ENCODE measurements at places on chromosomes 12 and 14.

DNA sequence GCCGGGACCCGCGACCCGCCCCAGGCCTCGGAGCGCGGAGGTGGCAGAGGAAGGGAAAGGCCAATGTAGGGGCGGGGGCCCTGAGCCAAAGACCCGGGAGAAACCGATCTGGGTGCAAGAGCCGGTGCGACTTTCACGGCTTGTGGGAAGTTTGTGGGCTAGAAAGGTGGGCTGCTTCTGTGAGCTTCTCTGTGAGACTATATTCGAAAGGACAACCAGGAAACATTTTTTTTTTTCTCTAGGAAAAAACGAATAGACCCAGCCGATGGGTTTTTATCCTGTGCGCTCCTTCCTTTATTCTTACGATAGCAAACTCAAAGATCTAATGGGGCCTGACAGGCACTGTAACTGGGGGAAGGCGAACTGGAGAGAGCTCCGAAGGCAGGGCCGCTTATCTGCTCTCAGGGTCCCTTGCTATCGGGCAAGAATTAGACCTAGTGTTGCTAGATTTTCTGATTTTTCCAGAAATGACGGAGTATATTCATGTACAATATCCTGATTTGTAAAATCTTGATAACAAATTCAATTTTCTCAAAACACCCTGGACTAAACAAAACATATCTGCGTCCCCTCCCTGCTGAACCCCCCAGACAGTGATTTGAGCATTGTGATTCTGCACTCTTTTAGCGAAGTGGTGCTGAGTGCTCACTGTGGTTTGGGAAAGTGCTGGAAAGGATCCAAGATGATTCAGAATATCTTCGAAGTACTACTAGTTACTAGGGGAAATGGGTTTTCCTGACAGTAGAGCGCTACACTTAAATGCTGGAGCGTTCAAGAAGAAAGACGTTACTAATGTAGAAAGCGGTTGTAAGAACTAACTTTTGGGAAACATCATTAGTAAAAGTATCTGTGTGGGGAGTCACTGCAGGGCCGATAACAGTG lies 563 bp upstream of the STXBP6 start:
- DNase-seq = no peak

GRCh38 chr14:21891921-21892320 lies 218.3 kb upstream of the OR4E1 start:
- no peak for DNase-seq

GRCh38 chr12:1862973-1863372 lies 42.6 kb downstream of the LRTM2 start:
- no peak for DNase-seq

DNA sequence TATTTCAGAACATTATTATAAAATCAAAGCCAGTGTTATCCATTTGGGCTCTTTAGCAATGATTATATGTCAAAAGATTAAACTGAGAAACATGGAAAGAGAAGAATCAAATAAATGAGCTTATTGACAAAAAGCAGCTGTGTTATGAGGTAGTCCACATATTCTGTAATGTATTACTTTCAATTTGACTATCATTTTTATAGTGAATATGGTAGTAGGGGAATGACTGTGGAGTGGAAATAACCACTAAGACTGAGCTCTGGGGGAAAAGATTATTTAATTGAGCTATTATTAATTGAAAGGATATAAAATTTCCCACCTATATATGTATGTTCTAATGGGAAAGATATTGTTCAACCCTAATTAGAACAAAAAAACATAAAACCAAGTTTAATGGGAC lies 381.3 kb downstream of the TMTC2 start:
- no peak for DNase-seq

- no peak for DNase-seq
Measured at GRCh38 chr12:20125276-20125798, 243.0 kb upstream of the PDE3A start.

DNA sequence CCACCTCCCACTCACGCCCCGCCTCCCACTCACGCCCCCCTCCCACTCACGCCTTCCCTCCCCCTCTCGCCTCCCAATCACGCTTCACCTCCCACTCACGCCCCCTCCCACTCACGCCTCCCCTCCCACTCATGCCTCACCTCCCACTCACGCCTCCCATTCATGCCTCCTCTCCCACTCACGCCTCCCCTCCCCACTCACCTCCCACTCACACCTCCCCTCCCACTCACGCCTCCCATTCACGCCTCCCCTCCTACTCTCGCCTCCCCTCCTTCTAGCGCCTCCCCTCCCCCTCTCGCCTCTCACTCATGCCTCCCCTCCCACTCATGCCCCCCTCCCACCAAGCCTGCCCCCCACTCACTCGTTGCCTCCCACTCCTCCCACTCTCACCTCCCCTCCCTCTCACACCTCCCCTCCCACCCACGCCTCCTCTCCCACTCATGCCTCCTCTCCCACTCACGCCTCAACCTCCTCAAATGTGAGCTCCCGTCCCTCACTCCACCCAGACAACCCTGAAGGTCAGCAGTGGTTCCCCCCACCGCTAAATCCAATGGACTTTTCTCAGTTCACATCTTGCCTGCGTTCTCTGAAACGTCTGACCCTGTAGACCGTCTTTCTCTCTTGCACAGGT lies 39.8 kb downstream of the TMEM63C start:
- DNase-seq = no peak

DNA sequence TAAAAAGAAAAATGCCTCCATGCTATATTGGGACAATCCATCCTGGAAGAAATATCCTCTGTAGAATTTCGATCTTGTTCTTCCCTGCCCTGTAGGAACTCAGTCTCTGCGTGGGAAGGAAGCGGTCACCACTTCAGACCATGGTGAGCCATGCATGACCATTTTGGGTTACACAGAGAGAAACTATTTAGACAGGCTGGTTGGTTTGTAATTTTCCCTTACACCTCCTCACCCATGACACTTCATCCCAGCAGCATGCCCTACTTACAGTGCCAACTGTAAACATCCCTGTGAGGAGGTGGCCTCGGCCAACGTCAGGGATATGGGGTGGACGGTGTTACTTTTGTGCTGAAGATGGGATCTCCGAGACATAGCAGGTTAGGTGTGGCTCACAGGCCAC lies 121.4 kb downstream of the SMOC1 start:
- no peak for DNase-seq

All from GM13977 (cell line).